CD4-positive, alpha-beta T cell treated with Interleukin-15 for 1 hour (primary cell): ENCODE measurements at places on chromosomes 4 and X.

DNA sequence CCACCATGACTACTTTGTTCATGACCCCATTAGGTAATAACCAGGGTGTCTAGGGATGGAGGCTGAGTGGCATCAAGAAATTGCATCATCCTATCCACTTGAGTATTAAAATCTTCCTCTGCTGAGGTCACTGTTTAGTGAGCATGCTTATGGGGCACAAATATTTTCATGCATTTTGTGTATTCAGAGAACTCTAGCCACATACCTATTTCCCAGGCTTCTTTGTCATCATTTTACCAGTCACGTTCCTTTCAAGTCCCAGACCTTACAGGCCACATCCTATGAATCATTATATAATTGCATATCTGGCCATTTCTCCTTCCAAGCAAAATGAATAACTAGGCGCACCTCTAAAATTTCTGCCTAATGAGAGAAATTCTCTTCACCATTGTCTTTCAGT, 1882.9 kb upstream of the AGA start:
- no peak for DNase-seq

DNA sequence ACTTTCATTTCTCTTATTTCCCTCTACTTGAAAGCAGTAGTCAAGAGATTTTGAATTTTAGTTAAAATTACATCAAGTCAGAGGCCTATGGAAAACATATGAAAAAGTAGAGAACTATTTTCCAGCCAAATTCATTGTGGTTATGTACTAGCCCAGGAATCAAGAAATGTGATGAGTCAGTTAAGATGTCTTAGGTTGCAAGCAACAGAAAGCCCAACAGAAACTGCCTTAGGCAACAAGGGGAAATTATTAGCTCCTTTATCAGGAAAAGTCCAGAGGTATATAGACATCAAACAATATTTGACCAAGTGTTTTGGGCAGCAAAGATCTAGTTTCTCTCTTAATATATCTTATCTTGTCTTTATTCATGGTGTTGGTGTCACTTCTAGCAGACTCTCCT, 37.8 kb upstream of the FRMD7 start:
- DNase-seq = no peak

DNA sequence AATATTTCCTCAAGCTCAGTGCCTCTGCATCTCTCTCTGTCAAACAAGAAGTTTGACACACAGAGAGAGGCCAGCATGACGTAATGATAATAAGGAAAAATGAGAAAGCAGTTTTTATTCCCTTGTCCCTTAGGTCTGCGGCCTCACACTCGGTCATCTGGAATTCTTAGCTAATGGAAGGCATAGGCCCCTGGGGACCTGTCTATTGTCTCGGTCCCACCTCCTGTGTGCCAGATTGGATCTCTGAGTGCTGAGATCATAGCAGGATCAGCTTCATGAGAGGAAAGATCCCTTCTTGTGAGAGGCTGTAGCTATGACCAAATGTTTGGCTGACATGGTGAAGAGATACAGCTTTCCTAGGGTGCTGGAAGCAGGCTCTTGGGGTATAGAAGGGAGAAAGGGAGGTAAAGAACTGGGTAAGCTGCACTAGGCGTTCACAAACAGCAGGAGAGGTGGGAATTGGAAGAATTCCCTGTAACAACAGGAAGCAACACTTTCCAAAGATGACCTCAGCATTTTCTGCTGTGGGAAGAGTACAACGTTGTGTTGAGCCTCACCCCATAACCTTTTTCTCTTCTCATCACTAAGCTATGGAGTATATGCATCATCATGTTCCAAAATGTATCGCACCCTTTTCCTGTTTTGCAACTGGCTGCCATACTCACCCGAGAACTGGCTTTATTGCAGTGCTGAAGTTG, 20.2 kb downstream of the TMEM31 start:
- DNase-seq = no peak

DNA sequence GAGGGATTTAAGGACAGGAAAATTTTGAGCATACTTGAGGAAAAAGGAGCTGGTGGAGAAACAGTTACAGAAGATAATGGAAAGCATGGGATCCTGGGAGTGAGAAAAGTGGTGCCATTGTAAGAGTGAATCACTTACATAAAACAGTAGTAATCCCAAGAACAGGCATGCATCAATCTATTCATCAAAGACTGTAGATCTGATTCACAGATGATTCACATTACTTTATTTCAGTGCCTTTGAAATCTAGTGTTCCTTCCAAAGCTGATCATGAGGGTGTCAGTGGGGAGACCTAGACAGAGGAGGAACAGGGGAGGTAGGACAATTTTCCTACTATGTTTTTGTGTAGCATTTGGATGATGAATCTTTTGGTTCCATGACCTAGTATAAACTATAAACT, 102.7 kb downstream of the TAB3 start:
- DNase-seq = no peak

GRCh38 chrX:135396109-135396508, 25.6 kb upstream of the SMIM10L2A start:
- DNase-seq = no peak

DNA sequence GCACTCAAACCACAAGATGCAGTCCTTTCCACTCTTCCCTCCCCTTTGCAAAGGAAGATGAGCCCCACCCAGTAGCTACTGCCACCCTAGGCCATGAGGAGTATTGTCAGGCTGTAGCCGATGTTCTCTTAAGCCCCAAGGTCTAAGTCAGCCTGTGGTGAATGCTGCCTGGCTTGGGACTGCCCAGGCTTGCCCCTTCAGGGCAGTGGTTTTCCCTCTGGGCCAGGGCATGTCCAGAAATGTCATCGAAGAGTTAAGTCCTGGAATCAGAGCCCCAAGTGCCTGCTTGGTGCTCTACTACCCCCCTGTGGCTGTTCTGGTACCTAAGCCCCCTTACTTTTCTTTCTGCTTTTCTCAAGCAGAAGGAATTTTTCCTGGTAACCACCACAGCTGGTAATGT, 11.8 kb upstream of the PGK1 start:
- no peak for DNase-seq

GRCh38 chr4:168272488-168272887, 46.1 kb downstream of the DDX60 start:
- no peak for DNase-seq
